ENCODE measurements at places on chromosomes 13 and 19.

GRCh38 chr13:36509369-36509768, 77.1 kb downstream of the CCNA1 start:
- DNase-seq: no peak

GRCh38 chr13:108742701-108743451, 113.5 kb downstream of the MYO16 start:
- no peak for DNase-seq

GRCh38 chr13:79502859-79503468, 22.0 kb downstream of the NDFIP2 start:
- DNase-seq: no peak

DNA sequence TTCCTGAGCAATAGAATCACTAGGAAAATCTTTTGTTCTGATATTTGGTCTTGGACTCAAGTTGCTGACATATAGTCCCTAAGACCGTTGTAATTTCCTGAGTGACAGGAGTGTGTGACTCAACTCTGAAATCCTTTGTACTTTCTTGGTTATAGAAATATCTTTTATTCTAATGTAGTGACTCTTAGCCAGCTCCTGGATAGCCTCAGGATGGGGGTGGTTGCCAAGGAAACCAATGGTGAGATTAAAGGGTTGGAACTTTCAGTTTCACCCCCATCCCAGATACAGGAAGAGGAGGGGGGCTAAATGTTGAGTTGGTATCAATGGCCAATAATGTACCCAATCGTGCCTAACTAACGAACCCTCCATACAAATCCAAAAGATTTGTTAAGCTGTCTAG, 41.8 kb downstream of the MBD3L2B start:
- DNase-seq: no peak

DNA sequence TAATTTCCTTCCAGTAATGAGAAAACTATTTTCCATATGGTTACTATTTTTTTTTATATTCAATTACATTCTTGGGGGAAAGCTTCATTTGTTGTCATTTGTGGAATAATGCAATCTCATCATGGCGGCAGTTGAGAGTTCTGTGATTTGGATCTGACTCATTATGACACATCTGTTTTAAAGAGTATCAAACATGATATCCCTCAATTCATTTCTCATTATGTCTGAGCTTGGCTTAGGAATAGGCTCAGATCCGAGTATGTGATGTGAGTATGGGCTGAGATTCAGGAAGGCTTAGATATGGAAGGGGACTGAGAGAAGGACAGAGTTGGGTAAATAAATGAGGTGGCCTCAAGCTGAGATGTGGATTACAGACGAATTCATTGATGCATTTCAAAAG, 64.4 kb downstream of the POSTN start:
- no peak for DNase-seq

- peak; percentile 96 for DNase-seq
Measured at GRCh38 chr13:51632591-51633362, 48.5 kb downstream of the WDFY2 start.

GRCh38 chr13:76505437-76505836, 380.8 kb downstream of the KCTD12 start:
- no peak for DNase-seq

DNA sequence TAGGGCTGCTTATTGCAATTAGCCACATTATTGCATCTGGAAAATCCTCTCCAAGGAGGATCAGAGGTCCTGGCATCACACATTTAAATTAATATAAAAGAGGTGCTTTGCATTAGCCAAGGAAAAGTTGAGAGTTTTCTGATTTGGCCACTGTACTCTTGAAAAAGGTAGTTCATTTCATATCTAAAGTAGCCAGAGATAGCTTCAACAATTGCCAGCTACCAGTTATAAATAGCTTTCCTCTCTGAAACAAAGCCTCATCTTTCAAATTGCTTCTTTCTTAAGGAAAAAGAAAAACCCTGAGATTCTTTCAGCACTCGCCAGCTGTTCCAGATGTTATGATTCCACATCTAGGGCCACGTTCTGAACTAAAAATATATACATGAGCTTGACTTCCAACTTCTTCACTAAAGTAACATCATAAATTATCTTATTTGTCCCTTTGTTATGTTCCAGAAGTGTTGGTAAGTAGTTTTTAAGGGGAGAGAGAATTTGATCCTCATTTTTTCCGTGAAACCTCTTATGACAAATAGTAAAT, 69.6 kb downstream of the ERCC5 start:
- no peak for DNase-seq

- no peak for DNase-seq
Measured at GRCh38 chr19:34288381-34288780, 34.0 kb downstream of the GARRE1 start.

- DNase-seq: peak; percentile 79
Measured at GRCh38 chr13:26037302-26037701, 14.5 kb downstream of the SHISA2 start.

GRCh38 chr19:45558399-45558878, 26.2 kb downstream of the OPA3 start:
- peak; percentile 42 for DNase-seq

DNA sequence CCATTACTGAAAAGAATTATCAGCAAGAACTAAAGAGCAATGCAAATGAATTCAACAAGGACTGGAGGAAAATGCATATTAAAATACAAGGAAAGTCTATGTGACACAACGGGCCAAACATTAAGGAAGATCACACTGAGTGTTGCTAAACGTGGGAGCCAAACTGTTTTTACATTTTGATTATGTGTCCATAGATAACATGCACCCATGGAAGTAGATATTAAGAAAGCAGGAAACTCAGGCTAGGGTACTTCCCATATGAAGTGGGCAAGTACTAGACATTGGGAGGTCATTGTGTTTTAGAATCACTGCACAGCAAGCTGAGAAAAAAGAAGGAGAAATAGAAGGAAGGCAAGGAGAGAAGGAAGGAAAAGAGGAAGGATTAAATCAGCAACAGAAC, 161.8 kb downstream of the KCTD12 start:
- DNase-seq: no peak

- no peak for DNase-seq
Measured at GRCh38 chr13:103514619-103515018, 448.4 kb upstream of the SLC10A2 start.
